ENCODE measurements at places on chromosomes 3 and 15. TPM values are rescaled to one million over a fixed set of nuclear protein-coding genes. Genes with fewer than 3 reads are reported as not detected.

GRCh38 chr3:47782446-47783308, 984 bp upstream of the SMARCC1 start:
- H3K4me3 ChIP-seq = peak overlapping the region; percentile 99
- no peaks in the 10 kb centered on the region for H3K27me3 ChIP-seq
- H3K36me3 ChIP-seq = no peaks in the 10 kb centered on the region
- no peak for DNase-seq
- H3K4me1 ChIP-seq = peaks cover 20% of the 10 kb centered on the region
- H3K27ac ChIP-seq = peak overlapping the region; percentile 100

GRCh38 chr3:184399410-184399809, 19.6 kb downstream of the CHRD start:
- H3K4me1 ChIP-seq = no peaks in the 10 kb centered on the region
- H3K36me3 ChIP-seq = no peaks in the 10 kb centered on the region
- H3K27me3 ChIP-seq = no peaks in the 10 kb centered on the region
- H3K4me3 ChIP-seq = no peak overlapping the region
- no peak for DNase-seq
- no peak overlapping the region for H3K27ac ChIP-seq

- H3K4me3 ChIP-seq = no peak overlapping the region
- no peaks in the 10 kb centered on the region for H3K36me3 ChIP-seq
- no peaks in the 10 kb centered on the region for H3K27me3 ChIP-seq
- H3K4me1 ChIP-seq = no peaks in the 10 kb centered on the region
- no peak for DNase-seq
Observed at GRCh38 chr3:55440104-55440708, 46.9 kb downstream of the WNT5A start.

- H3K27me3 ChIP-seq = no peaks in the 10 kb centered on the region
- no peak overlapping the region for H3K27ac ChIP-seq
- H3K4me1 ChIP-seq = no peaks in the 10 kb centered on the region
- H3K36me3 ChIP-seq = no peaks in the 10 kb centered on the region
- DNase-seq = no peak
- H3K4me3 ChIP-seq = no peak overlapping the region
Observed at GRCh38 chr3:151555523-151555922, 94.7 kb upstream of the IGSF10 start.

GRCh38 chr3:34145796-34146195, 347.4 kb downstream of the PDCD6IP start:
- H3K27me3 ChIP-seq = no peaks in the 10 kb centered on the region
- H3K4me3 ChIP-seq = no peak overlapping the region
- no peaks in the 10 kb centered on the region for H3K36me3 ChIP-seq
- no peak for DNase-seq
- H3K4me1 ChIP-seq = no peaks in the 10 kb centered on the region
- H3K27ac ChIP-seq = no peak overlapping the region

GRCh38 chr3:113222451-113223086, 11.2 kb downstream of the BOC start:
- H3K4me3 ChIP-seq = no peak overlapping the region
- H3K36me3 ChIP-seq = no peaks in the 10 kb centered on the region

DNA sequence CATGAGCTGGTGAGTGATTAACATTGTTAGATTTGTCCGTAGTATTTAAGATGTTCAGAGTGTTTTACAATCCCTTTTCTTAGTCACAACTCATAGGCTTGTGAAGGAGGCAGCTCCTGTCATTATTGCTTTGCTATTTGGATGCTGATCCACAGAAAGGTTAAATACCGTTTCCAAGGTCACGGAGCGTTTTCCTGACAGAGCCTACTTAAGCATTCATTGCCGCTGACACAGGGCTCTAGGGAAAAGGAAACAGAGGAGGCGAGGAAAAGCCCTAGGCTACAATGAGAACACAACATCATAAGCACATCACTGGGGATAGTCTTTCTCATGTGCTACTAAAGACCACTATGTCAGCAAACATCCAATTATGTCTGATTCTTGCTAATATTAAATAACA, 38.5 kb upstream of the CPB1 start:
- no peaks in the 10 kb centered on the region for H3K4me1 ChIP-seq
- H3K4me3 ChIP-seq = no peak overlapping the region
- H3K36me3 ChIP-seq = no peaks in the 10 kb centered on the region
- no peak for DNase-seq

BFSP2 gene
- total RNA-seq = not detected

ARGFX gene
- not detected for total RNA-seq

SENP5 gene
- total RNA-seq = 75.1 TPM
